CD4-positive, alpha-beta memory T cell (primary cell): ENCODE measurements at places on chromosomes 16 and 17. TPM values are rescaled to one million over a fixed set of nuclear protein-coding genes. Genes with fewer than 3 reads are reported as not detected.
A peak's percentile ranks its signal among the peaks of the same experiment; 100 is the strongest.

HEATR9 gene
- total RNA-seq, result 2.6 TPM

CDH15 gene
- not detected for total RNA-seq

WDR81 gene
- 40.3 TPM for total RNA-seq

C17orf67 gene
- 11.2 TPM for total RNA-seq

MYH2 gene
- total RNA-seq, result not detected

RAB11FIP4 gene
- total RNA-seq, result 44.1 TPM

GAS7 gene
- total RNA-seq, result 4.6 TPM

PPM1E gene
- not detected for total RNA-seq

PEMT gene
- total RNA-seq, result 13.8 TPM

LRRC37A gene
- total RNA-seq, result 11.9 TPM

COL1A1 gene
- total RNA-seq, result 1.6 TPM

SIRT7 gene
- 91.9 TPM for total RNA-seq

RAP1GAP2 gene
- total RNA-seq, result 9.9 TPM

GRCh38 chr17:77546772-77547241, 406.0 kb downstream of the SEC14L1 start:
- H3K36me3 ChIP-seq, result no peaks in the 10 kb centered on the region
- no peaks in the 10 kb centered on the region for H3K27me3 ChIP-seq
- no peak overlapping the region for H3K4me3 ChIP-seq
- H3K4me1 ChIP-seq, result no peaks in the 10 kb centered on the region
- DNase-seq, result no peak

DNA sequence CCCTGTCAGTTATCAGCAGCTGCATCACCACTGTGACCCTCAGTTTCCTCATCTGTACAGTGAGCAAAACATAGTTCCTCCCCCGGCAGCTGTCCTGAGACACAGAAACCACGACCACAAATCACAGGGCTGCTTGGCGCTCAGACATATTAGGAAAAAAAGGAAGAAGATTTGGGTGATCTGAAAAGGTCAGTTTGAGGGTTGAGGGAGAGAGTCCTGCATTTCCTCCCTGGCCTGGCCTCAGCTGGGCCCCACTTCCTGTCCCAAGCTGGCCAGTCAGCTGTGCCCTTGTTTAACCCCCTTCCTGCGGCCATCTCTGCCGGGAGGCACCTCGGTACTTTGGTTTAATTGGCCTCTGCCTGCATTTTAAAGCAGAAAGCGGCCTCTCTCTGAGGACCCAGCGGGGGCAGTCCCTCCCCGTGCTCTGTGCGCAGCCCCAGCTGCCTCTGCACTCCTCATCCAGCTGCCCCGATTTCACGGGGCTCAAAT, 24.0 kb upstream of the CIBAR2 start:
- DNase-seq, result no peak
- no peak overlapping the region for H3K4me3 ChIP-seq
- H3K27me3 ChIP-seq, result no peaks in the 10 kb centered on the region
- no peak overlapping the region for H3K27ac ChIP-seq

DNA sequence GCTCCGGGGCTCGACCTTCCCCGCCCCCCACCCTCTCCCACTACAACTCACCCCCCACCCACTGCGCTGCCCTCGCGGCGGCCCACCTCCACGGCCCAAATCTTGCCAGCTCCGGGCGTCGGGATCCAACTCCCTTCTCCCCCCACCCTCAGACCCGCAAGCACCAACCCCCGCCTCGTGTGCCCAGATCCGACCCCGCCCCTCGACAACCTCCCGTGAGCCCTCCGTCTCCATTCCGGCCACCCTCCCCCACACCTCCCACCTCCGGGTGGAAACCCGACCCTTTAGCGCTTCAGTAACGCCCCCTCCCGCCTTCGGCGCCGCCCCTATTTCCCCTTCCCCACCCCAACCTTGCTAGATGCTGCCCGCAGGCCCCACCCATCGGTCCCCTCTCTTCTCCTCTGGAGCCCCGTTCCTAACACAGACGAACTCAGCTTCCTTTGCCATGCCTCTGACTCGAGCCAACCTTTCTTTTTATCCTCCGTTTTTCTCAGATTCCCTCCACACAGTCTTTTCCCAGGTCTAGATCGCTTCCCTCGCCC, 717 bp downstream of the UBE2Z start:
- DNase-seq, result peak; percentile 89
- H3K4me3 ChIP-seq, result peak overlapping the region; percentile 65
- H3K27me3 ChIP-seq, result no peaks in the 10 kb centered on the region
- peak overlapping the region; percentile 82 for H3K27ac ChIP-seq
- peaks cover 57% of the 10 kb centered on the region for H3K4me1 ChIP-seq

GRCh38 chr16:28958216-28958615, 7.5 kb downstream of the NFATC2IP start:
- peaks cover 7% of the 10 kb centered on the region for H3K4me1 ChIP-seq
- H3K27me3 ChIP-seq, result no peaks in the 10 kb centered on the region
- no peak overlapping the region for H3K4me3 ChIP-seq
- no peak overlapping the region for H3K27ac ChIP-seq
- peaks cover 72% of the 10 kb centered on the region for H3K36me3 ChIP-seq

DNA sequence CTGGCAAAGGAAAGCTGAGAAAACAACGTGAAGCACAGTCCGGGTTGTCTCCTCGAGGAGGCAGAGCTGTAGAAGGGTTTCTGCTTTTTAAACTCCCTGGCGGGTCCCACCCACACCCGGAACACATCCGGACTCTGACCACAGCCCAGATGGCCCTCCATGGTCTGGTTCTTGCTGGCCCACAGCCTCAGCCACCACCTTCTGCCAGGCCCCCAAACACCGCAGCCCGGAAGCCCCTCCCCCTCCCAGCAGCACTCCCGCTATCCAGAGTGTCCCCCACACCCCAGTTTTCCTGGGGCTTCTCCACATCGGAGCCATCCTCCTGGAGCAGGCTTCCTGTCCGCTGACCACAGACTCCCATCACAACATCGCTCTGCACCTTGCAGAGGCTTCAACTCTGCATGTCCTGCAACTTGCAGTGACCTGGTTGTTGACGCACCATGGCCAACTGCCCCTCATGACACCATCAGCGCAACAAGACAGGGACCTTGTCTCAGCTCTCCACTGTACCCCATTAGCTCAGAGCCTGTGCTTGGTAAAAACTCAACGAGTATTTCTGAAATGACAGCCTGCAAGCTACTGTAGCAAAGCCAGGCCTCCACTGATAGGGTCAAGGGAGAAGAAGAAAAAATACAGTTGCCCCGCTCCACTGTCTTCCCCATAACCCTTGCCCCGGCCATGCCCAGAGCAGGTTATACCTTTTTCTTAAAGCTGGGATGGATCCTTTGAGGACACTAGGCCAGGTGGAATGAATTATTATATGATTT, 129.8 kb downstream of the C16orf78 start:
- no peaks in the 10 kb centered on the region for H3K36me3 ChIP-seq
- H3K27ac ChIP-seq, result no peak overlapping the region

DNA sequence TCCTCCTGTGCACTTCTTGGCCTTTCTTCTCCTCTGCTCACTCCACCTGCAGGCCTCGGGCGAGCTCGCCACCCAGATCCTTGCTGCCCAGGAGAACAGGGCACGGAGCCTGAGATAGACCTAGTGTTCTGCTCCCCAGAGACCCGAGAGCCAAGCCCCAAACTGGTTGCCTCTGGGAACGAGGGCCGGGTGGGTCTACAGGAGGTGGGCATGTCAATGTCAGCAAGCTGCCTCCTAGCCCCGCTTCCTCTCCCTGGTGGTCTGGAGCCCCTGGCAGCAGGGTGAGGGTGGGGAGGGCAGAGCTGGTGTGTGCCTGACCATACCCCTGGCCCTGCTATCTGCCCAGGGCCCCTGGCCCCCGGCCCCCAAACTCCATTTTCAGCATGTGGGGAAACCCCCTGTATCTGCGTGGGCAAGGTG, 841 bp upstream of the NDRG4 start:
- H3K4me3 ChIP-seq, result no peak overlapping the region
- no peaks in the 10 kb centered on the region for H3K36me3 ChIP-seq
- peaks cover 5% of the 10 kb centered on the region for H3K27me3 ChIP-seq
- H3K27ac ChIP-seq, result no peak overlapping the region

- peaks cover 43% of the 10 kb centered on the region for H3K4me1 ChIP-seq
- no peak overlapping the region for H3K27ac ChIP-seq
- DNase-seq, result no peak
- H3K4me3 ChIP-seq, result no peak overlapping the region
- peaks cover 10% of the 10 kb centered on the region for H3K27me3 ChIP-seq
- no peaks in the 10 kb centered on the region for H3K36me3 ChIP-seq
Observed at GRCh38 chr17:81924557-81925532, 2.7 kb downstream of the MAFG start.

- no peak for DNase-seq
- H3K4me1 ChIP-seq, result peaks cover 3% of the 10 kb centered on the region
- no peaks in the 10 kb centered on the region for H3K36me3 ChIP-seq
- no peaks in the 10 kb centered on the region for H3K27me3 ChIP-seq
- no peak overlapping the region for H3K4me3 ChIP-seq
Observed at GRCh38 chr16:11494433-11494832, 92.3 kb downstream of the LITAF start.

GRCh38 chr16:2058872-2059271, 11.1 kb downstream of the TSC2 start:
- no peak overlapping the region for H3K4me3 ChIP-seq
- peaks cover 10% of the 10 kb centered on the region for H3K36me3 ChIP-seq

GRCh38 chr16:53787423-53787822, 83.5 kb downstream of the FTO start:
- DNase-seq, result no peak
- no peaks in the 10 kb centered on the region for H3K36me3 ChIP-seq
- no peaks in the 10 kb centered on the region for H3K4me1 ChIP-seq
- H3K4me3 ChIP-seq, result no peak overlapping the region

GRCh38 chr17:10392880-10393279, 20.1 kb upstream of the MYH13 start:
- no peaks in the 10 kb centered on the region for H3K4me1 ChIP-seq
- H3K36me3 ChIP-seq, result no peaks in the 10 kb centered on the region
- H3K4me3 ChIP-seq, result no peak overlapping the region

DNA sequence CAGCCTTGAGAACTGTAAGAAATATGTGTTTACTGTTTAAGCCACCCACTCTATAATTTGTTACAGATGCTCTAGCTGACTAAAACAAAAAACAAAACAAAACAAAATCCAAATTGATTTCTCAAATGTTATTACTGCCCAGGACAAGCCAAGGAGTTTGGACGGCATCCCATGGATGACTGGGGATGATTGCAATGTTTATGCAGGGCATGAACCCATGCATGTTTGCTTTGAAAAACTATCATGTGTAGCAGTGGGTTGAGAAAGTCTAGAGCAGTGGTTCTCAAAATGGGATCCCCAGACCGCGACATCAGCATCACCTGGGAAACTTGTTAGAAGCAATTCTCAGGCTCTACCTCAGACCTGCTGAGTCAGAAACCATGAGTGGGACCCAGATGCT, 223.2 kb upstream of the PSMD7 start:
- H3K4me1 ChIP-seq, result no peaks in the 10 kb centered on the region
- no peak overlapping the region for H3K27ac ChIP-seq
- no peak for DNase-seq

DNA sequence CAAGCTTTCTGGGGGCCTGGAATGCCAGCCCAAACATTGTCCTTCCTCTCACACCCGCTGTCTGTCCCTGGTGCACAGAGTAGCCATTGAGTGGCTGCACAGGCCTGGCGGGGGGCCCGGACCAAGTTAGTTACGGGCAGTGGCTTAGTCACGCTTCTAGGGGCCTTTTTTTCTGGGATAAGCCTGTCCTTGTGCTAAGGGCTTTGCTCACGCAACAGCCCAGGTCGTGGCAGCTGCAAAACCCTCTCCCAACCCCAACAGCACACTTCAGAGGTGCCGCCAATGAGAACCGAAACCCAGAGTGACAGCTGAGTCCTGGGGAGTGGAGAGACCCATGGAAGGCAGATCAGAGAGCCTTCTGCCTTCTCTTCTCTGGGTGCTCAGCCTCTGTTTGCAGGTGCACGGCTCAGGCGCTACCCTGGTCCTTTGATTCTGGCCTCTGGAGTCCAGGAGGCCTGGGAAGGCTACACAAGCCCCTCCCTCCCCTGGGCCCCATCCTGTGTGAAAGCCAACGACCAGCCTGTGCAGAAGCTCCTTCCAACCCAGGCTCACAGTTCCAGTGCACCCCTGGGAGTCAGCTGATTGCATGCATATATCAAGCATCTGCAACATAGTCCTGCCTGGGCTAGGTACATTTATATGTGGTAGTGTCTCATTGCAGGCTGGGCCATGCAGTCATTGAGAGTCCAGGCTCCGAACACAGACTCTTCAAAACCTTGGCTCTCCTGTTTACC, 9.1 kb downstream of the WSCD1 start:
- no peak overlapping the region for H3K27ac ChIP-seq
- no peak for DNase-seq
- no peaks in the 10 kb centered on the region for H3K4me1 ChIP-seq
- H3K36me3 ChIP-seq, result no peaks in the 10 kb centered on the region
- H3K4me3 ChIP-seq, result no peak overlapping the region

- H3K4me1 ChIP-seq, result no peaks in the 10 kb centered on the region
- peaks cover 33% of the 10 kb centered on the region for H3K36me3 ChIP-seq
- H3K27ac ChIP-seq, result no peak overlapping the region
- DNase-seq, result no peak
Observed at GRCh38 chr17:39556423-39556822, 51.3 kb downstream of the NEUROD2 start.

DNA sequence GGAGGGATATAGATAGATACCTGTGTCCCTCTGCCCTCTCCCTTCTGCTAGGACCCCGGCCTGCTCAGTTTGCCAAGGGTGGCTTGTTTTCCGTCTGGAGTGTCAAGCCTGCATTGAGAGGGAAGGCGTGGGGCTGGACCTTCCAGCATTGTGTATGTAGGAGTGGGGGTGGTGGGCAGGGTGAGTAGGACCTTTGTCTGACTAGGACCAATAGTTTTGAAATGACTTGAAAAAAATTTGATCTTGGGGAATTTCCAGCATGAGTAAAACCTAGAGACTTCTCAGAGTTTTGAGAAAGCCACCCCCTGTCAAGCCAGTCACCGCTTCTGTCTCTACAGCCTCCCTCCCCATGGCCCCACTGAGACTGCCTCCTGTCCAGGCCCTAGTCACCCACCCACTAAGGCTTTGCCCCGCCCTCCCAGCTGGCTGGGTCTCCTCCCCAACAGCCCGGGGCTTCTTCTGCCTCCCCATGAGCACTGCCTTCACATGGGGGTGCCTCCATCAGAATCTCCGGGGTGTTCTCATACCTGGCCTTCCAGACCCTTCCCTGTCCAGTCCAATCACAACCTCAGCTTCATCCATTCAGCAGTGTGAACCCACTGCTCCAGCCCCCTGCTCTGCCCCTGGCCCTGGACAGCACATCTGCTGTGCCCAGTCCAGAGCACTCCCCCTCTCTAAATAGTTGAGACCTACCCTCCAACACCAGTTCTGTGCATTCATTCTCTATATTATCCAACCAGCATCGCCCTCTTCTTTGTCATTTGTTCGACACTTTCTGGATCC, 207.0 kb downstream of the MSI2 start:
- H3K27me3 ChIP-seq, result no peaks in the 10 kb centered on the region
- peaks cover 40% of the 10 kb centered on the region for H3K4me1 ChIP-seq
- H3K36me3 ChIP-seq, result no peaks in the 10 kb centered on the region

- no peak for DNase-seq
- no peaks in the 10 kb centered on the region for H3K36me3 ChIP-seq
- no peak overlapping the region for H3K4me3 ChIP-seq
- H3K27ac ChIP-seq, result no peak overlapping the region
Observed at GRCh38 chr17:35801583-35802224, 6.3 kb upstream of the MMP28 start.

DNA sequence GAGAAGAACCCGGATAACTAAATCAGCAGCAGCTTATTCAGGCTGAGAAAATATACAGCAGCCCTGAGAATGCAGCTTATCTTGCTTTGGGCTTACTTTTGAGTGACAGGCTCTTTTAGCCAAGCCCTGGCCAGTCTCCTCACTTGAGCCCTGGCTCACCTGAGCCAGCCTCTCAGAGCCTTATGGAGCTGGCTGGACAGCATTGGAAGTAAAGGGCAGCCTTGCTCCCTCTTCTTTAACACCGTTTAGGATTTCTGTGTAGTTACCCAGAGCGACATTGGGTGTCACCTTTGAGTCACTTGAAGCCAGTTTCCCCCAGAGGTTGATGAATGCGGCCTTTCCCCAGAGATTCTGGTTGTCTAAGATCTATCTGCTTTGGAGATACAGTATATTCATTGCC, 7.7 kb upstream of the NPIPB2 start:
- peak; percentile 4 for DNase-seq
- H3K36me3 ChIP-seq, result no peaks in the 10 kb centered on the region
- H3K4me1 ChIP-seq, result no peaks in the 10 kb centered on the region
